ENCODE measurements at places on chromosomes 3 and 15. TPM values are rescaled to one million over a fixed set of nuclear protein-coding genes. Genes with fewer than 3 reads are reported as not detected.

GRCh38 chr3:66989860-66990696 is 8.0 kb upstream of the KBTBD8 start:
- no peak for DNase-seq

- DNase-seq = no peak
Observed at GRCh38 chr3:115931581-115931980, 308.3 kb downstream of the GAP43 start.

- no peak for DNase-seq
Observed at GRCh38 chr3:127614928-127615589, 13.9 kb upstream of the PODXL2 start.

GRCh38 chr3:123883701-123884202 is 380 bp downstream of the MYLK start:
- DNase-seq = no peak

DNA sequence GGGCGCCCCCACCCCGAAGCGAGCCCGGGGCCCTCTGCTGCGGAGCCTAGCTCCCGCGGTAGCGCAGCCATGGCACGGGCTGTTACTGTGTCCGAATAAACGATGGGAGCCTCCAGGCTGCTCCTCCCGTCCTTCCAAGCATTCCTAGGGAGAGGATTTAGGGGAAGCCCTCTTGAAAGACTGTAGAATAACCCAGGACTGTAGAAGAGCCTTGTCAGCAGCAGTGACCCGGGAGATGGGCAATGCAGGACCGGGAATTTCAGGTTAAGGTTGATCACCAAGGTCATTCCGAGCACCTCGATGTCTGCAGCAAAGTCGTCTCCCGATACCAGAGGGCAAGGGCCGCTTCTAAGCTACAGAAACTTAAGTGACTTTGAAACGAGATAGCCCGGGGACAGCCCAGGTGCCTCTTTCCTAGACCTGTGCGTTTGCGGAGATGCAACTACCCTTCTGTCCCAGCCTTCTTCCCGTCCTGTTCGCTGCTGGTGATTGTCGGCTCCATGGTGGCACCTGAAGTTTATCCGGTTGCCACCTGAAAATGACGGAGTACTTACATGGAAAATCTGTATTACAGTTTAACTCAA is 753 bp upstream of the MYO5A start:
- DNase-seq = no peak

DNA sequence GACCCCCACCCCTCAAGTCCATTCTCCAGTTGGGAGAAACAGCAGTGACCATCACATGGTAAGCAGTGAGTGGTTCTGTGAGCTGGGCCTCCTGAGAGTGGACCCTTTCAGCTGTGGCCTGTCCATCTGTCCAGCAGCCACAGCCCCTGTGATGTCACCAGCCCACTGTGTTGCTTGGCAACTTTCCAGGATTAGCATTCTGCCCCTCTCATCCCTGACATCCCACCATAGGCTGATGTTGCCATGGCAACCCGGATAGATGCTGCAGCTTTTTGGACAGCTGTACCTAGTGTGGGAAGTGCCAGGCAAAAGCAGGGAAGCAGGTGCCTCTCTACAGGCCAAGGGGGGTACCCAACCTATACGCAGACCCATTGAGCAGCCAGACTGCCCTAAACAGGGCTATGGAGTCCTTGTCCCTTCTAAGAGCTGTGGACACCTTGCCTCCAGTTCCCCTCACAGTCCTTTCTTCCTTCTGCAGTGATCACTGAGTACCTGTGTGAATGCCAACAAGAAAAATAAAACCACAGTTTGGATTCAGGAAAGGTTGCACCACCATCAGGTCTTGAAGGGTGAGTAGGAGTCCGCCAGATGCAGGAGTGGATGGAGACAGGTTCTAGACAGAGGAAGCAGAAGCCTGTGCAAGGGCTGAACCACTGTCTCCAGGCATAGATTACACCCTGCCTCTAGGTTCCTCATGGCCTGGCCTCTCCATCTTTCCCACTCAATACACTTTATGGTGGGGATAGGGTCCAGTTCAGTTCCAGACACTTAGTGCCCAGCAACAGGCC is at the start of gene DNAH1:
TSS of gene DNAH1 (plus strand) at position 343 of the 788 bp plus-strand sequence. CDS start 6,124 bp downstream, outside the sequence.
- no peak for DNase-seq

- DNase-seq = no peak
Observed at GRCh38 chr3:146195605-146196004, 34.6 kb upstream of the PLOD2 start.

GRCh38 chr3:146529021-146529420 is 15.4 kb downstream of the PLSCR1 start:
- no peak for DNase-seq

GRCh38 chr3:172321035-172321434 is 127.2 kb downstream of the GHSR start:
- no peak for DNase-seq

DNA sequence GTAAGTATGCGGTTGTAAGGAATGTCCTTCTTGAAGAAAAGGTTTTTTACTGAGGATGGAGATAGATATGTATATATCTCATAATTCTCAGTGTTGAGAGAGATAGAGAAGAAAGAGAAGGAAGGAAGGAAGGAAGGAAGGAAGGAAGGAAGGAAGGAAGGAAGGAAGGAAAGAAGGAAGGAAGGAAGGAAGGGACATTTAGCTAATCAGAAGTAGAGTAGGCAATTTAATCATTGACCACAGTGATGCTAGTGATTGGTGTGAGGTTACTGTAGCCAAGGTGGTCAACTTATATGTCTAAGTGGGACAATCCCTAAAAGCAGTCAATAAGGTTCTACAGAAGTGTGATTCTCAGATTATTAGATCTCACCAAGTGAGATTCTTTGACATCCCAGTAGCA is 751.8 kb upstream of the CBLB start:
- DNase-seq = no peak

DNA sequence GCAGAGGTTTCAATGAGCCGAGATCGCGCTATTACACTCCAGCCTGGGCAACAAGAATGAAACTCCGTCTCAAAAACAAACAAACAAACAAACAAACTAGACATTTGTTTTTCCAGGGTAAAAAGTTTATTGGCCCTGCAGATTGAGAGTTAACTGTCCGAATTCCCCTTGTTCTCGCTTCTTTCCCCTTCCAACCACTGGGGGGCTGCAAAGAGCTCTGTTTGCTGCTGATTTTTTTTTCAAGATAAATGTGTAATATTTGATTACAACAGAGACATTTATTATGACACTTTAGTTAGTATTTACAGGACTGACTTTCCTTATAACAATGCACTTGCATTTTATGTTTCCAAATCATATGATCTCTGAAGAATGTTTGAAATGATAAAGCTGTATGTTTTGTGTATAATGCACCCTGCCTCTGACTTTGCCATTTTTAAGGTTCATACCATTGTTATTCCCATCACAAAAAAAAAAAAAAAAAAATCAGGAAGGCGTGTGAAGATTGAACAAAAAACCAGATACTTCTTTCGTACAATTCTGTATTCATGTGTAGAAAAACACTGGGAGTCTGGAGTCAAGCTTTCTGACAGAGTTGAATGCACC is 2.8 kb downstream of the CLSTN2 start:
- DNase-seq = no peak

- DNase-seq = no peak
Observed at GRCh38 chr3:88596451-88596850, 446.7 kb downstream of the C3orf38 start.

- no peak for DNase-seq
Observed at GRCh38 chr3:187852842-187853730, 107.8 kb upstream of the BCL6 start.

DNA sequence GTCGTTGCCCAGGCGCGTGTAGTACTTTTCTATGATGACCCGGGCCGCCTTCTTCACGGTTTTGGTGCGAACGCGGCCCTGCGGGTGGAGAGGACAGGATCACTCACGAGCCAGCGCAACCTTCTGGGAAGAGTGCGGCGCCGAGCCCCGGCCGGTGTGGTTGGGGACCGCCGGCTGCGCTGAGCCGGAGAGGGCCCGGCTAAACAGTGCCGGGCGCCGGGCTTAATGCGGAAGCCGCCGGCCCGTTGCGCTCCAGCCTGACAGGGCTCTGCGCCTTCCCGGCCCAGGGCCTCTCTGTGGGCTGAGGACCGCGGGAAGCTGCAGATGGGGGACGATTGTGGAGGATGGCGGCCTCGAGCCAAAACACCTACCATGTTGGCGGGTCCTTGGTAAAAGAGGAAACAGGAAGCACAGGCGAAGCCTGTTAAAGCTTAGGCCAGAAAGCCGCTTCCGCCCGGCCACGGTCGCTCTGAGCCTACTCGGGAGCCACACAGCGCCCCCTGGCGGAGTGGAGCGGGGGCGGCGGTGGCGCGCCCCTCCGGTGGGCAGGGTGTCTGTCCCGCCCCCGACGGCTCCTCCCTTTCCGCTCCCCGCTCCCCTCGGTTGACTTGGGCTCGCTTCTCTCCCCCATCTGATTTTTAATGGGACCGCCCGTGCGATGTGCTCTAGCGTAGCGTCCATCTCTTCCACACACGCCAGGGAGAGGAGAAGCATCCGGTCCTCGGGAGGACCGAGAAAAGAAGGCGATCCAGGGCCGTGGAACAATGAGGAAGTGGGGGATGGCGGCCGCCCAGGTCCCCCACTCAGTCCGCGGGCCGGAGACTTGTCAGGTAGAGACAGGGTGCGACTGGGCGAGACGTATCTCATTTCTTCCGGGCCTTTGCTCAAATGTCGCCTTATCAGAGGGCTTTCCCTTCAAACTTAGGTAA is at the start of gene RPS17:
TSS of gene RPS17 (minus strand) at position 403 of the 929 bp plus-strand sequence. CDS start at position 374, 29 bp downstream.
- DNase-seq = peak; percentile 95

DNA sequence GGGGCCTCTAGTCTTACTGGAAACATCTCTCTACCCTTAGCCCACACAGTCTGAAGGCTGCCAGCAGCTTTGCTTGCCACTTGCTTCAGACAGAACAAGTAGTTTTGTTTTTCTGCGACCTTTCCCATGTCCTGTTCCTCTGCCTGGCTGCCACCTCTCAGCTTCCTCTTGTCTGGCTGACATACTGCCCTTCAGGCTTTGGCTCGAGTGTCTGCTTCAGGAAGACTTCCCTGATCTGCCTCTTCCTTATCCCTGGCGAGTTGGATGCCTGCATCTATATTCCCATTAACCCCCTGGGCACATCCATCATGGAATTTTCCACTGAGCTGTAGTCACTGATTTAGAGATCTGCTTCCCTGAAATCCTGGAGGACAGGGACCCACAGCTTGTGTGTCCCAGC is 25.1 kb upstream of the CPNE9 start:
- DNase-seq = no peak

- no peak for DNase-seq
Observed at GRCh38 chr3:28250999-28251398, 9.6 kb downstream of the CMC1 start.

DNA sequence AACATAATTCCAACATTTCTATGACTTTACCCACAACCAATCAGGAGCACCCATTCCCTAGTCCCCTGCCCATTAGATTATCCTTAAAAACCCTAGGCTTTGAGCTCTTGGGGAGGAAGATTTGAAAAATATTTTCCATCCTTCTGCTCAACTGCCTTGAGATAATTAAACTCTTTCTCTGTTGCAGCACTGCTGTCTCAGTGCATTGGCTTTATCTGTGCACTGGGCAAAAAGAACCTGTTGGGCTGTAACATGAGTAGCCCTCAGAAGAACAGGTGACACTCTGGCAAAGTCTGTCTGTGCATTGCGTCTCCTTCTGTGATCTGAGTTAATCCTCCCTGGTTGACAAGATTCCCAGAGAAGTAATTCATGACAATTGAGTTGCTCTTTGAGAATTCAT is 83.9 kb downstream of the ZMAT3 start:
- DNase-seq = no peak

GRCh38 chr3:189308608-189309007 is 136.8 kb downstream of the TPRG1 start:
- no peak for DNase-seq

- DNase-seq = no peak
Observed at GRCh38 chr3:14518432-14518802, 21.7 kb downstream of the GRIP2 start.

DNA sequence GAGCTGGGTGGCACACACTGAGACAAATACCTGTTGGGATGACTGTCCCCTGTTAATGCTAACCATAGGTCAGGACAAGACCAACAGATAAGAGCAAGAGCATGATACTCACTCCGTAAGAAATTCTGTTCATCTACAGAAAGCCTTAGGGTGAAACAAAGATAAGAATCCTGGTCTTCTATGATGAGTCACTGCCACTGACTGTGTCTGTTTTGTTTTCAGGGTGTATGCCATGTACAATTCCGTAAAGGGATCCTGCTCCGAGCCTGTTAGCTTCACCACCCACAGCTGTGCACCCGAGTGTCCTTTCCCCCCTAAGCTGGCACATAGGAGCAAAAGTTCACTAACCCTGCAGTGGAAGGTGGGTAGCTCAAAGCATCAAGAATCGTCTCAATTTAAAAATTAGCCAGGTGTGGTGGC is 141.1 kb downstream of the GHSR start:
- DNase-seq = no peak

GRCh38 chr15:78265752-78266224 is 1.4 kb downstream of the DNAJA4 start:
- DNase-seq = no peak

GRCh38 chr3:129045675-129046036 is 14.9 kb upstream of the GP9 start:
- DNase-seq = no peak

- DNase-seq = no peak
Observed at GRCh38 chr3:149015393-149015792, 24.1 kb downstream of the GYG1 start.

DNA sequence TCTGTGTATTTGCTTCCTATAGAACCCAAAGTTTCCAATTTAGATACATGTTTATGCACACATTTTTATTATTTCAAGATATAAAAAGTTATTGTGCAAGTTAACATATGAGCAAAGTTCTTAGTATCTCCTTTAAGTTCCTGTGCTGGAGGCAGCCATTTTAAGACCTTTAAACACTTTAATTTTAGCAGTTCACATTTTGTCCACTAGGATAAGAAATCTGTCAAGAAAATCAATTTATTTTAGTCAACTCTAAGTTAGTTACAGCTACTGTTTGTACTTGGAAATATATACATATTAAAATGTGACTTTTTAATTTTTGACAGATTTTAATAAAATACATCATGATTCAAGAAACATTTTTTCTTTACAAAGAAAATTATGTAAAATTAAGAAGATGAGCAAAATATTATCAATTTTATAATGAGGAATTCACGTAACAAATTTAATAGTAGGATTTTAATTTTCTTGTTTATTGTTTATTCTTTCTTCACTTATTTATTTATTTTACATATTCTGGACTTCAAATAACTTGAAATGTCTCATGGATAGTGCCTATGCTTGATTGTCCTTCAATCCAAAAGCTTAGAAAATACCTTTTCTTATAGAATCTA is 402.6 kb upstream of the GBE1 start:
- no peak for DNase-seq

DNA sequence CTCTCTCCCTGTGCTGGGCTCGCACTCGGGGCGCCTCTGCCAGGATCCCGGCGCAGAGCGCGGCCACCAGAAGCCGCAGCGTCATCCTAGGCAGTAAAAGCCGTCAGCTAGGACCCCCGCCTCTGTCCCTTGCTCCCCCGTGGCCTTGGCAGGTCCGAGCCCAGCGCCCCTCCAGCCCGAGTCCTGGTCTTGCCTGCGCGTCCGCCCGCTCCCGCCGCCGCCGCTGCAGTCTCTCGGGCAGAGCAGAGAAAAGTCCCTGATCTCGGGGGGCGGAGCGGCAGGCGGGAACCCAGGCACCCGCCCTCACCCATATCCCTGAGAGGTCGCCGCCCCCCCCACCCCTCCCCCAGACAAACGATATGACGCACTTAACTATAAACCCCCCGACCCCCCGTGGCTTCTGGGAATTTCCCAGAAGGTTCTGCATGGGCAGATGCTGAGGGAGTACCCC is at the start of gene COL7A1:
TSS of gene COL7A1 (minus strand) at position 255 of the 451 bp plus-strand sequence. CDS start at position 85, 170 bp downstream.
- DNase-seq = no peak

FAM3D gene
- not detected for polyA plus RNA-seq

MED12L gene
- polyA plus RNA-seq = 3.0 TPM

FAM227B gene
- 14.7 TPM for polyA plus RNA-seq

CSTA gene
- polyA plus RNA-seq = 0.64 TPM

VPS39 gene
- 87.2 TPM for polyA plus RNA-seq

MST1R gene
- 2.0 TPM for polyA plus RNA-seq

APOD gene
- 8.5 TPM for polyA plus RNA-seq

CYP8B1 gene
- polyA plus RNA-seq = 1.2 TPM

SACM1L gene
- polyA plus RNA-seq = 69.5 TPM

SPTSSB gene
- 2.4 TPM for polyA plus RNA-seq
